Upper lobe of left lung (tissue), 6 donors: ENCODE measurements at places on chromosomes 4 and X.
A peak's percentile ranks its signal among the peaks of the same experiment; 100 is the strongest.

- no peak for DNase-seq
These were observed 637 bp upstream of the SYN1 start for GRCh38 chrX:47620303-47620685.

- DNase-seq = no peak
These were observed 62.3 kb downstream of the PPP2R2C start for GRCh38 chr4:6410068-6410467.

DNA sequence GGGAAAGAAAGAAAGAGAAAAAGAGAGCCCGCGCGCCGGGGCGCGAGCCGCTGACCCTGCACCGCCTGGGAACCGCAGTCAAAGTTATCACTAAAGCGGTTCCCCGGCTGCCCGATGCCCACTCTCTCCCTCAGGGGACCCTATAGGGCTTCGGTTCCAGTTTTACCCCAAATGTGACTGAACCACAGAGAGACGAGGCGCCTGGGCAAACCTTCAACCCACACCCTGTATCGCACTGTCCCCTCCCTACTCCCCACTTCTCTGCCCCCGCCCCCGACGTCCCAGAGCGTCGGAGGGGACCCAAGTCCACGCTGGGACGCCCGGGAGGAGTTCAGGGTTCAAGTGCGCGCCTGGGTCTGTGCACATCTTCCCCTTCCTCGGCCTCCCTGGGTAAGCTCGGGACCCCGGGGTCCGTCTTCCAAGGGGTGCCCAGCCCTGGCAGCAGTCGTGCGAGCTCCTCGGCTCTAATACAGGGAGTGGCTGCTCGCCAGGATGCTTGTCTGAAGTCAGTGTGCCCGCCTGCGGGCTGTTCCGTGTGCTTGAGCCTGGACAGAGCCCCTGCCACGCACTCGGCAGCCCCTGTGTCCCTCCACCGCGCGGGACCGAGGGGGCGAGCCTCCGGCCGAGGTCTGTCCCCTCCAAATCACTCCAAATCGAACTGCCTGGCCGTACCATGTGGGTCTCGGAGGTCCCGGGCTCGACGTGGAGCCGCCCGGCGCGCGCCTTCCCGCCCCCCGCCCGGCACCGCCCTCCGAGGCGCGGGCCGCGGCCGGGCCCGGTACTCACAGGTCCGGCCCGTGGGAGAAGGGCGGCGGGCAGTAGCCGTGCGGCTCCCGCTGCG is 960 bp downstream of the TRPC3 start:
- DNase-seq = peak; percentile 28

- DNase-seq = no peak
These were observed 20.0 kb downstream of the DDX3X start for GRCh38 chrX:41353985-41354384.

- no peak for DNase-seq
These were observed 895 bp downstream of the ADGRL3 start for GRCh38 chr4:61200916-61201526.
